T-helper 9 cell (primary cell): ENCODE measurements at places on chromosomes 7 and 10.

DNA sequence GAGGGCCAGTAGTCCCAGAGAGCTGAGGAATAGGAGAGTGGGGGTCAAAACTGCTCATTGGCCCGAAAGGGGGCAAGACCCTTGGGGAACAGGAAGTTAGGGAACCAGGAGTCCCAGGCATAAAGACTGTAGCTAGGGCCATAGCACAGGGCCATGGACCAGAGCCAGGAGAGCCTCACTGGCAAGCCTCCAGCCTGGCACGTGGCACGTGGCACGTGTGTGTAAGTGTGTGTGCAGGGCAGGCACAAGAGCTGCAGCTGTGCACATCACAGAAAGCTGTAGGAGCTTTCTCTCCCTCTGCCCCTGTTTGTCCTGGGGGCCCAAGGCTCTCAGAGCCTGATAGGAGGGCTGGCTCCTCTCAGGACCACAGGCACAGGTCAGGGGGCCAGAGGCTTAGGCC is 47.8 kb upstream of the SLF2 start:
- no peak for DNase-seq

GRCh38 chr7:16365177-16365576 is 56.2 kb downstream of the CRPPA start:
- DNase-seq, result no peak

GRCh38 chr10:112963835-112964234 is 13.8 kb downstream of the TCF7L2 start:
- DNase-seq, result no peak

- DNase-seq, result no peak
These were observed 20.5 kb downstream of the TRIM4 start for GRCh38 chr7:99898836-99899235.

DNA sequence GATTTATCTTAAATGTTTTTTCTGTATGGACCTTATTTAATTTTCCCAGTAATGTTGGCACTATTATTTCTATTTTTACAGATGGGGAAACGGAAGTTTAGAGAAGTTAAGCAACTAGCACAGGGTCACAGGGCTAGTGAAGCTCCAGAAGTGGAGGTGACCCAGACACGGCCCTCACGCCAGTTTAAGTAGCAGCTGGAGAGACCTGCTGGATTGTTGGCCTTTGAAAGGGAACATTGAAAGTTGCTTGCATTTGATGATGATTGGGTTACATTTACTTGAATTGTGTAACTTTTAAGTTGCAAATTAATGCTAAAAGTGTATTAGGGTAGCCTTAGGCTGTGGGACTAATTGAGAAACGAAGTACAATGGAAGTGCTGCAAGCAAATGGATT is 25.6 kb downstream of the CDK14 start:
- DNase-seq, result no peak

- no peak for DNase-seq
These were observed 293.5 kb upstream of the IGFBP3 start for GRCh38 chr7:46214526-46214925.

DNA sequence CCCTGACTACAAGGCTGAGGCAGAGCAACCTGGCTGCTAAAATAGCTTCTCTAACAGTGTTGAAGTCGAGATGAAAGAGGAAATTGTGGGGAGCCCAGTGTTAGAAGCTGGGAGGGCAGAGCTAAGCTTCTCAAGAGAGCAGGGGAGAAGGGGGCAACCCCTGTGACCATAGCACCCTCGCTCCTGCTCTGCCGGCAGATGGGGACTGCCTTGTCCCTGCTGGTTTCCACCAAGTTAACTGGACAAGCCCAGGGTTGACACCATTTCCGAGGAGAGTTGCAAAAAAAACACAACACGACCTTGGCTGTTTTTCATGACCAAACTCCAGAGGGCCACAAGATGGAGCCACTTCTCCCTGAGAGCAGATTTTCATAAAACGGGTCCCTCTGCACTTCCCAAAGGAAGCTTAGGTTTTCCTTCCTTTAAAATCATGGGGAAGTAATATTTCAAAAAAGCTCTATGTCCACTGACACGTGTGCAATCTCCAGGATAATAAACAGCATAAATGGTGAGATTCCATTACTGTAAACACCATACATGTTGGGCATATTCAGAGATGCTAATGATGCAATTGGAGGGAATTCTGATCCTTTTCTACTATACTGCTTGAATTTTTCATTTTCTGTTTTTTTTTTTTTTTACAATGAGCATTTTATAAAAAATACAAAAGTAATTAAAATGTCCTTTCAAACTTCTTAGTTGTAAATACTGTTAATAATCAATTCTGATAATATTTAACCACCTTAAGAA is 140.4 kb downstream of the PIP4K2A start:
- peak; percentile 7 for DNase-seq

GRCh38 chr7:64581926-64582894 is 19.3 kb upstream of the ZNF680 start:
- DNase-seq, result no peak

DNA sequence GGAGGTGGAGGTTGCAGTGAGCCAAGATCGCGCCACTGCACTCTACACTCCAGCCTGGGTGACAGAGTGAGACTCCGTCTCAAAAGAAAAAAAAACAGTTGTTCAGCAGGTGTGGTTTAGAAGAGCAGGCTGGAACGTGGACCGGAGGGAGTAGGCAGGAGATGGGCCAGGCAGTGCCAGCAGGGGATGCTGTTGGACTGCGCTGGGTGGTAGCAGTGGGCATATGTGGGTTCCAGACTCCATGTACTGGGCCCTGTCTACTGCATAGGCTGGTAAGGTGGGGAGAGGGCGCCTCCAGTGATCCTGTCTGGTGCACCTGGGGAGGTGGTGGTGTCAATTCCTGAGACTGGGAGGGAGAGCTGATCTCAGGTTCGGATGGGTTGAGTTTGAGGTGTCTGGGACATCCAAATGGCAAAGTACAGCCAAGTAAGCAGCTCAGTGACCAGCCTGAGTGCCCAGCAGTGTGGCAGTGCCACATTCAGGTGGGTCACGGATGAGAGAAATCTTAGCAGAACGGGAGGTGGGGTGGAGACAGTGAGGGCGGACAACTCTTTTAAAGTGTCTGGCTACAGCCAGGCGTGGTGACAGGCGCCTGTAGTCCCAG is 25.9 kb downstream of the SFXN4 start:
- DNase-seq, result peak; percentile 31
